Glomerular endothelial cell (primary cell): ENCODE measurements at places on chromosomes 3 and 15. TPM values are rescaled to one million over a fixed set of nuclear protein-coding genes. Genes with fewer than 3 reads are reported as not detected.

C3orf70 gene
- total RNA-seq: 2.4 and 2.7 TPM in 2 replicates

GPR62 gene
- 0.06 TPM in 1 of 2 replicates, not detected in the other for total RNA-seq

GOLGA6L7 gene
- total RNA-seq: not detected in 2 replicates

GCSAM gene
- total RNA-seq: not detected in 2 replicates

AADACL2 gene
- not detected in 2 replicates for total RNA-seq

SCN10A gene
- not detected in 2 replicates for total RNA-seq

CLDN18 gene
- total RNA-seq: not detected in 2 replicates

DNA sequence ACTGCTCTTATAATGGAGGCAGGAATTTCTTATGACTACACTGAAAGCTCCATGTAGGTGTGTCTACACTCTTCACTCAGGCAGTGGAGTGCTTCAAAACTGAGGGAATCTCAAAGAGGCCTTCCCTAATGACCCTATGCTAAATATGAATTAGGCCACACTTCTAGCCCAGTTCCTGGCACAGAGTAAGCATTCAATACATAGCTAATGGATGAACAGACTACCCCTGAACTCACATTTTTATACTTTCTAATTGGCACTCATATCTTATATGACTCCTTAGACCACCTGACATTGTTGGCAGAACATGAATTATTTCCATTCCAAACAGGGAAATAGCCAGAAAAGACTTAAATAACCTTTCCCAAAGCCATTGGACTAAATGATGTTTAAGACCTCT, 3.4 kb downstream of the RARRES1 start:
- DNase-seq: no peak

GRCh38 chr3:94115482-94115881, 52.6 kb downstream of the NSUN3 start:
- DNase-seq: no peak

GRCh38 chr15:52134502-52135144, 22.0 kb upstream of the BCL2L10 start:
- no peak for DNase-seq

DNA sequence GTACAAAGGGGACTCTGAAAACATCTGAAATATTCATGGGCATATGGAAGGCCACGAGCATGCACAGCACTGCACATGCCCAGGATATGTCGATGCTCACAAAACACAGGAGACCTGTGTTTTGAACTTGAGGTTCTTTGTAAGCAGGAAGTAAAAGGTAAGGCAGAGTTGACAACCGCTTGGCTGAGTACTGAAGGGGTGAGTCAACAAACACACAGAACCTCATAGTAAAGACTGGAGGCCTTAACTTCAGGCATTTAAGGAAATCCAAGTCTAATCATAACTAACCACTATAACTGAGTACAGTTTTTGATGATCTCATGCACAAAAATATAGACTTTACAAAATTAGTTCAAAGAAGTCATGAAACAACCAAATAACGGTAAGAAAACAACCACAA, 80.6 kb downstream of the MYO9A start:
- no peak for DNase-seq

DNA sequence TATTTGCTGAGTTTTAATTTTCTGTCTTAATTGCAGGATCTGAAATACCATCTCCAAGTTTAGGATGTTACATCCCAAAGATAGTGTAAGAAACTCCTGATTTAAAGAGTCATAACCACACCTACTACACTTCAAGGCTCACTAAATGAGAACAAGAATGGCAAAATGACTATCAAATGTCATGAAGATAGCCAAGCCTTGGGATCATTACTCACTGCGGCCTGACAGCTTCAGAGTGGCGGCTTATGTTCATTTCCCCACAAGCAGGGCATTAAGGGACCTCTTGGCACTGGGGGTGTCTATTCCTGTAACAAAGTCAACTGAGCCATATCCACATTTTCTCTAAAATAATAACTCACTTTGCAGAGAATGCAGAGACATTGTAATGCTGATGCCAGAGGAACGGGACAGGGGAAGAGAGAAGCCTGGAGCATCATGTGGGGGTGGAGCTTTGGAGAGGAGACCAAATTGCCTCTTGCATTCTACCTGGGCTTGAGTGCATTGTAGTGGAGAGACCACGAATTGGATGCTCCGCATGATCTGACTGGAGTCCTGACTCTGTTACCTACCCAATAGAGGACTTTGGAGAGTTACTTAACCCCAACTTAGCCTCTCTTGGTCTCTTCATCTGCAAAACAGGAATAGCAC, 219.2 kb downstream of the OPA1 start:
- DNase-seq: no peak

DNA sequence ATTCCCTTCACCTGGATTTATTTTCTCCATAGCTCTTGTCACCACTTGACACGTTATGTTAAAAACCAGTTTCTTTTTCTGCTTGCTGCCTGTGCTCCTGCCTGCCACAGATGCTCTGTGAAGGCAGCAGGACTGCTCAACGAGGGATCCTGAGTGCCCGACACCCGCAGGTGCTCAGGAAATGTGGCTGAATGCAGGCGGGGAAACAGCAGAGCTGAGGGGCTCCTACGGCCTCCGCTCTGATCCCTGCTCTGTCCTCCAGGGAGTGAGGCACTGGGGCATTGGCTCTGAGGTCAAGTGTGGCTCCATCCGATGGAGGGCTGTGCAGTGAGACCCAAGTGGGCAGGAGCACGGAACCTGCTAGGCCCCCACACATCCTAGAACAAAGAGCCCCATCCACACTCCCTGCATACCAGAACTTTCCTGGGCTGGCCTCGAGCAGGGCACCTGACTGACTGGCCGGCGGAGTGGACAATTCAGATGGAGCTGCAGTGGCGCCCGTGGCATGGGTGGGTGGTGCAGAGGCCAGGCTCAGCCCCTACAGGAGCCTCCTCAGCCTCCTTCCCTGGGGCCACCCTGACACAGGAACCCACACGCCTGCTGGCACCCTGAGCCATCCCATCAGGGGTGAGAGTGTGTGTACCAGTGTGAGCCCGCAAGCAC, 27.9 kb downstream of the IQSEC1 start:
- no peak for DNase-seq

DNA sequence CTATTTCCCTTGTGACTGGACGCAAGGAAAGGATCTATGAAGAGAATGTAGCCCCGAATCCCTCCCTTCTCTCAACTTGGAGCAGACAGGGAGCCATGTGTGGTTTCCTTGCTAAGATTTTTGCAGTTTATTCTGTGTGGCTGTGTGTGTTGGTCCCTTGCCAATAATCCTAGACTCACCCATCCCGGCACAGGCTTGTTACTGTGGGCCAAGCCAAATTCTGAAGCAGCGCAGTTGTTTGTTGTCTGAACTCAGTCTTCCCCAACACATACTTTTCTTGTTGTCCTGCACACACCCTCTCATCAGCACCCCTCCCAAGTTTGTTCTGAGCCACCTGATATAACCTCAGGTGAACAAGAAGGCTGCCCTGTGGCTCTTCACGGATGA, 193.3 kb upstream of the CTDSPL start:
- DNase-seq: no peak

GRCh38 chr3:64848127-64848800, 160.5 kb upstream of the ADAMTS9 start:
- DNase-seq: no peak

- no peak for DNase-seq
Observed at GRCh38 chr3:156469456-156469855, 85.5 kb downstream of the SSR3 start.

DNA sequence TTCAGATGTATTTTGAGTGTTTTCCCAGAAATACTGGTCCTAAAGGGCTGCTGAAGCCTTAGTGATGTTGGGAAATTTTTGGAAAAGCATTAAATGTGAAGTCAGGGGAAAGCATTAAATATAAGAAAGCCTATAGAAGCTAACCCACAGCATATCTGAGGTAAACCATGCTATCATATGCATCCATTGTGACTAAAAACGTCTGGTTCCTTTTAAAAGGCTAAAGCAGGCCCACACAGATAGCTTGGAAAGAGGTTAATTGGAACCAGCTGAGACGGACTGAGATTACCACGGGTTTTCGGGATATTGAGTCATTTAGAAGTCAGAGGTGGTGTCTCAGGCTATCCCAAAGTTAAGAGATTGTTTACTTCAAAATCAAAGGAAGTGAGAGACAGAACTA, 78.2 kb downstream of the CYP19A1 start:
- DNase-seq: no peak

GRCh38 chr3:173037840-173038483, 103.1 kb downstream of the SPATA16 start:
- DNase-seq: no peak

GRCh38 chr3:57733790-57734189, 22.3 kb upstream of the SLMAP start:
- no peak for DNase-seq

DNA sequence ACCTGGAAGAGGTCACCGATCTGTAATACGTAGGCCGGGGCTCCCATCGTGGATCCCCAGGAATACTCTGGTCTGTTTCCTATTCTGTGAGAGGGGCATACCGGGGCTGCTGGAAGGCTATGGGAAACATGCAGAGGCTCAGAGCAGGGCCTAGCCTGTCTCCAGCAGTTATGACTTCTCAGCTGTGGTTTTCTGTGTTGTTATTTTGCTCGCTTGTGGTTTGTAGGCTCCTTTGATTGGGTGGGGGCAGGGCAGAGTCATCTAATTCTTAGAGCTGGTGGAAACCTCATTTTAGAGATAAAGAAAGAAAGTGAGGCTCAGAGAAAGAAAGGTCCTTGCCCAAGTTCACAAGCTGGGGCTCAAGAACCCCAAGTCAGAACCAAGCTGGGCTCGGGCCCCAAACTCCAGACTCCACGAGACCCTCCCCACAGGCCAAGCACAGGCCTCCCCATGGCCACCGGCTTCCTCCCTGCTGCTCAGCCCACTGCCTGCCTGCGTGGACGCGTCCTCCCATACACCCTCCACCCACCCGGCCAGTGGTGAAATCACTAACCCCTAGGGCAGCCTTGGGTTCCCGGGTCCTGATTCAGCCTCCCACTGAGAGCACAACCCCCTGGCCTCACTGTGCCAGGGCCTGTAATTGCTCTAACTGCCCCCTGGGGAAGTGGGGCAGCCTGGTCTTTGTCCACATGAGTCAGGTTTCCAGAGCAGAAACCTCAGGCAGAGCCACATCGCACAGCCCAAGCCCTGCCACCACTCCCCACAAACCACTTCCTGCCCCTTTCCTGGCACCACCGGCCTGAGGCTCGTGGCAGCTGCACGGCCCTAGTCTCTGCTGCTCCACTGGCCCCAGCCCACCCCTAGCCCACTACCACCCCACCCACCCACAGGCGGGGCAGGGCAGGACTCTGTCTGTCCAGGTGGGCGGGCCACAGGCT, 270.8 kb downstream of the UACA start:
- no peak for DNase-seq
